Dermis microvascular lymphatic vessel endothelial cell (primary cell): ENCODE measurements at places on chromosomes 5 and 9. TPM values are rescaled to one million over a fixed set of nuclear protein-coding genes. Genes with fewer than 3 reads are reported as not detected.

GRCh38 chr9:129319076-129319937 is 141.2 kb upstream of the IER5L start:
- no peak for DNase-seq

- no peak for DNase-seq
Measured at GRCh38 chr5:67190861-67191260, 5.7 kb downstream of the CD180 start.

- no peak for DNase-seq
Measured at GRCh38 chr5:174325431-174325830, 279.9 kb downstream of the NSG2 start.

DNA sequence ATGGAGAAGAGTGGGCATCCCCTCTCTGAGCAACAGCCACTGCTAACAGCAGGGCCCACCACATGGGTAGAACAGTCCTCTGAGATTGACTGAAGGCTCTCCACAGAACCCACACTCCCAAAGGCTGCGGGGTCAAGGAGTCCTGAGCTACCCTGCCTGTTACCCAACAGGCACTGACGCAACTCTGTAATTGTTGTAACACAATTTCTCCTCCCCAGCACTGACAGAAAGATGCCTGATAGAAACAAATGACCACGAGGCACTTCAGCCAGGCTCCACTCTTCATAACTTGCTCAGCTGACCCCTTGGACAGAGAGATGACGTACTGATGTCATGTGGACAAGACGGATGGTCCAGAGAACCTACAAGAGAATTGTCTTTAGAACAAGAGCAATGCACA is 220.7 kb downstream of the SPOCK1 start:
- DNase-seq = no peak

DNA sequence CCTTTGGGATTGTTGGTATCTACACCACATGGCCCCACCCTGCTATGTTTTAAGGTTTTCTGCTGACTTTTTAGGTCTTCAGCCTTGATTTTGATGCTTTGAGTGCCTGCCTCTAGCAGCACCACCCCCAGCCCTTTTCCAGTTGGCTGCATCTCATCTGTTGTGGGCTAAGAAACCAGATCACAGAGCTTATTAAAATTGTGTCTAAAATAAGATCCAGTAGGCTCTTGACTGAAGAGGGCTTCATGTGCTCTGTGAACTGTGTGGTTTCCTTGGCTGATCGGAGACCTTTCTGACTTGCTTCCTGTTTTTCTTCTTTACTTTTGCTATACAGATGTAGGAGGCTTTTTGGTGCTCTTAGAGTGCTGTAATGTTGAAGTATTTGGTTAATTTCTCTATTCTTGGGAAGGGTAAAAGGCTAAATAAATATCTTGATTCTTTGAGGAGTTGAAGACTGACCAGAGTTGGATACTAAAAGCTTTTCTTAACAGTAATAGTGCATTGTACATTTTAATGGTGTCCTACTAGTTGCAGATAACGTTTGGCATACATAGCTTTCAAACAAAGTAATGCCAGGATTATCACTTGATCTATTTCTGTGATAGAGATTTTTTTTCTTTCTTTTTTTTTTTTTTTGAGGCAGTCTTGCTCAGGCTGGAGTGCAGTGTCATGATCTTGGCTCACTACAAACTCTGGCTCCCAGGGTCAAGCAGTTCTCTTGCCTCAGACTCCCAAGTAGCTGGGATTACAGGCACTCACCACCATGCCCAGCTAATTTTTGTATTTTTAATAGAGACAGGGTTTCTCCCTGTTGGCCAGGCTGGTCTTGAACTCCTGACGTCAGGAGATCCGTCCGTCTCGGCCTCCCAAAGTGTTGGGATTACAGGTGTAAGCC is 4.5 kb downstream of the UBE2D2 start:
- DNase-seq = peak; percentile 66

GRCh38 chr5:119332978-119333401 is 22.8 kb upstream of the TNFAIP8 start:
- no peak for DNase-seq

- no peak for DNase-seq
Measured at GRCh38 chr5:172588380-172588779, 52.7 kb upstream of the NEURL1B start.

- DNase-seq = no peak
Measured at GRCh38 chr5:31434898-31435297, 97.0 kb downstream of the DROSHA start.

DNA sequence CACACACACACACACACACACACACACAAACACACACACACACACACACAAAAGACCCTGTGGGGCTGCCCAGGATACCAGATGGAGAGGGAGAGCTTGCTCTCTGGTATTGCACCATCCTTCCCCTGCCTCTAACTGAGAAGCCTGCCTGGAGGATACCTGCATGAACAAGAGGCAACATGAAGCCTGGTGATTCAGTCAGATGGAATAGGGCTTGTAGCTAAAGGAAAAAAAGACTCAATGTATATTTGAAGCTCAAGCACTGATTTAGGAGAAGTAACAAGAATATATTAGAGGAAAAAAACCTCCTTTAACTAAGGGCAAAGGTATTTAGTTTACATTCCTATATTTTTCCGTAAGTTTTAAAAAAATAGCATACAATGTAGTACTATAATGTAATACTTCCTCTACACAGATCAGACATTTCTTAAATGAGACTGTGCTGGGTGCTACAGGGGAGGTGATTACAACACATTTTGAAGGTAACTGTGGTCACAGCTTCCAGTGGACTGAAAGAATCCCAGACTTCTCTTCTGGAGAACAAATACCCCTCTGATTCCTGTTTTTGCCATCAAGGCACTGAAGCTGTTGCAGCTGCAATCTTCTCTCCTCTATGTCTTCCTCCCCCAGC is 169.3 kb downstream of the DCP2 start:
- DNase-seq = no peak

- DNase-seq = no peak
Measured at GRCh38 chr5:167944121-167944852, 347.2 kb upstream of the WWC1 start.

DNA sequence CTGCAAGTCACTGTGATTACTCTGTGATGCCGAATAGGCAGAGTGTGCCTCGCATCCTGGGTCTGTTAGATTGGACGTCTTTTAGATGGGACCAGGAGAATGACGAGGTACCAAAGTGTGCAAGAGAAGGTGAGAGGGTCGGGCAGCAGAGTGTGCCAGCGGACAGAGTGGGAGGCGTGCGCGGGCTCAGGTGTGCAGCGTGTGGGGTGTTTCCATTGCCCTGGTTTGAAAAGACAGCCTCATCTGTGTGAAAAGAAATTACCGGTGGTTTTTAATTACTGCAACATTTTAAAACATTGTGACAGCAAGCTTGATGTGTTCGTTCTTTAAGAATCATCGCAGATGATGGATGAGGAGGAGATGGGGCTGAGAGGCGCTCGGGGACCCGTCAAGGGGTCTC is 4.2 kb upstream of the FAM163B start:
- DNase-seq = no peak

GRCh38 chr5:38008198-38008597 is 168.4 kb upstream of the GDNF start:
- DNase-seq = no peak

DNA sequence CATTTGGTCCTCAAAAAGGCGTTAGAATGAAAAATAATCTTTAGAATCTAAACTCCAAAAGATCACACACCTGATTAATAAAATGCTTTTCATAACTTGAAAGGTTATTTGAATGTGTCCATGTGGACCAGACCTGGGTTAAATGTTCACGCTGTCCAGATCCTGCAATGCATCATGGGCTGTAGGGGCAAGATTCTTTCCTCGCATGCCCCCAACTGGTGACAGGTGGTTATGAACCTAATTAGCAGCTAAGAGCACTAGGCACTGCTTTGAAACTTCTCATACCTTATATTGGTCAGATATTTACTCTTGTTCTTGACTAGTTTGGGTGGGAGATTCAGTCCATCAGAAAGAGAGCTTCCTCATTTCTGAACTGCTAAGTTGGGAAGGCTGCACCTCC is 19.3 kb upstream of the PIP5K1B start:
- DNase-seq = peak; percentile 42

- DNase-seq = peak; percentile 8
Measured at GRCh38 chr5:52692039-52692438, 95.7 kb upstream of the ITGA1 start.

GRCh38 chr5:94523018-94523417 is 95.4 kb downstream of the KIAA0825 start:
- DNase-seq = no peak

- no peak for DNase-seq
Measured at GRCh38 chr5:40240111-40240510, 439.6 kb upstream of the PTGER4 start.

DNA sequence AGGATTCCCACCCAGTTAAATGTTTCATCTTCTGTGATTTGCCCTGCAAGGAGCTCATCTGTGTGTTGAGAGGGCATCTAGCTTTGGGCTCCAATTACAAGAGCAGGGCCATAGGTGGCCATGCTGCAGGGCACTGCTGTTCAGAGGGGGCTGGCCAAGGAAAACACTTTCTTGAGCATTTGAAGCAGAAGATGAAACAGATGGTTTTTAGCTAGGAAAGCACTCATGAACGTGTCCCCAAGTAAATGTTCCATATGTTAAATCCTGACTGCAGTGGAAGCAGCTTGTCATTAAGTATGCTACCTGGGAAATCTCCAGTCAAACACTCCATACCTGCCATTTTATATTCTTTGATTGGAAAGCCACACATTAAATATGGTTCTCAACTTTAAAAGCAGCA is 176.6 kb downstream of the FBXL7 start:
- no peak for DNase-seq

GRCh38 chr9:38084556-38084880 is 15.5 kb upstream of the SHB start:
- DNase-seq = no peak

- no peak for DNase-seq
Measured at GRCh38 chr5:176396330-176396729, 7.8 kb downstream of the HIGD2A start.

DNA sequence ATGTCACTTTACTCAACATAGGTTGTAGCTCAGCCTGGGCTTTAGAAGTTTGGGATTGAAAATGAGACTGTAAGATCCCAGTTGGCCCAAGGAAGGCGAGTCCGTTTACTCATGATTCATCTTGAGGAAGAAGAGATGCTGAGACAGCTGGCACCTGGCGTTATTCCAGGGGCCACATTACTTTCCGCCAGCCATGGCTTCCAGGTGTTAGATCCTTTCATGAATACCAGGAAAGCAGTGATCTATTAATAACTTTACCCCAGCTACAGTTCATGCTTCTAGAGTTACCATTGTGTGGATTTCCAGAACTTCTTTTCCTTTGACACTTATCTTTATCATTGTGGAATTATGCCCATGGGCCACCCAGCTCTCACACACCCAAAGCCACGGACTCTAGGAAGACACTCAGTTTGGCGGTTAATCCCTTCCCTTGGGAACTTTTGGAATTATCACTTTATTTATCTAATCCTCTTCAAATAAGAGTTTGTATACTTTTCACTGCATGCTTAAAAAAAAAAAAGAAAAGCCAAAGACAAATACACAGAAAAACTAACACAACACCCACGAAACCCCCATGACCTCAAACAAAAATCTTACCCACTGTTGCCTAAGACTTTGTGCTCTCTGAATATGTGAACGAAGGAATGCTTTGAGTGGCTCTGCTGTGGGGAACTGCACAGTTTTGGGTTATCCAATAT is 26.9 kb downstream of the RAI14 start:
- DNase-seq = no peak

DNA sequence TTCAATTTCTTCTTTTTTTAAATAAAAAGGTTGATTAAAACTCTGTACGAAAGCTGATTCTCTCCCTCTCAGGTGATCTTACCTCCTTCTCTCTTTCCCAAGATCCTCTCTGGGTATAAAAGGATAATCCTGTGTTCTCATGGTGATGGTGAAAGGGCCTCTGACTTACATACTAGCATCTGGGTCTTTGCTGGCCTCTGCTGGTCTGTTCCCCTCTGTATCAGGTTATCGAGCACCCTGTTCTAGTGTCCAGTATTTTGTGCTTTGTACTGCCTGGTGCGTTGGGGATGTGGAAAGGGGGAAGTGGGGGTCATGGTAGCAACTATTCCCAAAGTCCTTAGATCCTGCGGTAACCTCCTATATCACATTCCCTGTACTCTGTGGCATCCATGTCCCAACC is 328.9 kb downstream of the NR2F1-AS1 start:
- DNase-seq = no peak

- DNase-seq = no peak
Measured at GRCh38 chr5:14251733-14252132, 108.6 kb downstream of the TRIO start.

- DNase-seq = no peak
Measured at GRCh38 chr5:58105836-58106235, 354.1 kb downstream of the PLK2 start.

- DNase-seq = peak; percentile 99
Measured at GRCh38 chr9:13575558-13575957, 296.1 kb upstream of the MPDZ start.

GRCh38 chr5:67297376-67297775 is 100.8 kb upstream of the CD180 start:
- DNase-seq = no peak

DNA sequence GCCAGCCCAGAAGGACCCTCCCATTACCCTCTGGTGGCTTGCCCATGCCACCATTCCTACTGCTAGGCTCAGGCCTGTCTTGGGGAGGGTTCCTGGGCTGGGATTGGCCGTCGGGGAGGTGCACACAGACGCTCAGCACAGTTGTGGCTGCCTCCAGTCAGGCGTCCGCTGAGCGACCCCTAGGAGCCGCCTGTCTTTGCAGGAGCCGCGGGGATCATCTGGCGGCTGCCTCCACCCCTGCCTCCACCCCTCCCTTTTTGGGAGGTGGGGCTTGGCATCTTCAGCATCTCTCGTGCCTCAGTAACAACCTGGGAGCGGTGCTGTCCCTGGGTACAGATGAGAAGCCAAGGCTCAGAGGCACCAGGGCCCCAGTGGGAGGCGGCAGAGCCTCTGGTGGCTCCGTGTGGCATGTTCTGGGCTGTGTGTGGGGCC is 39.6 kb downstream of the RXRA start:
- no peak for DNase-seq

DNA sequence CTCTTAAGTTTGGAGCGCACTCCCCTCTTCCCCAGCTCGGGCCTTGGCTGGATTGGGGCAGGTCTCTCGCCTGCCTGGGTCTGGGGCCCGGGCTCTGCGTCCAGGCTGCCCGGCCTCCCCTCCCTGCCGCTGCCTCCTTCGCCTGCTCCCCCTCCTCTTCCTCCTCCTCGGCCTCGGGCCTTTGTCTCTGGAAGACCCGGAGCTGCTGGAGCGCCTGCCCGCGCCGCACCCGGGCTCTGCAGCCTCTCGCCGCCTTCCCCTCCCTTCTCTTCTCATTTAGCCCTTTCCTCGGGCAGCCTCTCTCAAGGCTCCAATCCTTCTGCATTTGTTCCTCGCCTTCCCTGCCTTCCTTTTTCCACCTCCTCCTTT is 218.5 kb downstream of the C9orf50 start:
- no peak for DNase-seq

- no peak for DNase-seq
Measured at GRCh38 chr9:136995772-136996311, 526 bp downstream of the CLIC3 start.

Gene PRRX2
- total RNA-seq = 0.13 and 1.2 TPM in 2 replicates

Gene SPARC
- 509 and 525 TPM in 2 replicates for total RNA-seq

Gene RNF130
- 22.3 and 42.0 TPM in 2 replicates for total RNA-seq

Gene NUTM2F
- not detected in 2 replicates for total RNA-seq

Gene PHF24
- under 0.01 TPM in 1 of 2 replicates, not detected in the other for total RNA-seq

Gene KIF4B
- total RNA-seq = 0.26 and 0.63 TPM in 2 replicates

Gene NPR3
- total RNA-seq = 0.13 and 0.38 TPM in 2 replicates

Gene UBE2R2
- 15.7 and 23.1 TPM in 2 replicates for total RNA-seq

Gene ST8SIA4
- 4.8 and 7.2 TPM in 2 replicates for total RNA-seq

Gene LHX6
- total RNA-seq = 1.9 and 3.2 TPM in 2 replicates

Gene SHISAL2B
- total RNA-seq = not detected in 2 replicates

Gene CEL
- 0.13 TPM in 2 replicates for total RNA-seq

Gene HMGCS1
- 42.7 and 73.2 TPM in 2 replicates for total RNA-seq
